CMK (cell line): ENCODE measurements at places on chromosomes 5 and 9.

GRCh38 chr5:91556-92263 is at the start of gene PLEKHG4B:
Gene PLEKHG4B (plus strand): TSS chr5:92168. CDS start chr5:92232, 64 bp downstream.
- DNase-seq = no peak

DNA sequence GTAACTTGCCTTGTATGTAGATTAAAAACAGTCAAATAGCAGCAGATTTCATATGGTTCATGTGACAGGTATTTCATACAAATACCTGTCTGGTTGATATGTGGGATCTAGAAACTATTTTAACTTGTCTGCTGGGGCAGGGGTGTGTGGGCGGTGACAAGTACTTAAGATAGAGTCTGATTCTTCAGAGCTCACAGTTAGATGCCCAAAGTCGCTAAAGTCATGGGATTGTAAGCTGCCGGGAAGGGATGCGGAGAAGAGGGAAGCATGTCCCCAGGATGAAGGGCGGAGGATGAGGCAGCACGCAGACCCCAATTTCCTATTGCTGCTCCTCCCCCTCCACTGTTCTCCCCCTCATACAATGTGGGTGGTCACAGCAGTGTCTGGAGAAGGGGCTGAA is 13.3 kb downstream of the ANXA6 start:
- no peak for DNase-seq

- no peak for DNase-seq
Measured at GRCh38 chr5:68593211-68593671, 377.7 kb downstream of the PIK3R1 start.

GRCh38 chr9:36566813-36567221 is 5.9 kb upstream of the MELK start:
- no peak for DNase-seq

GRCh38 chr5:148826053-148826738 is at the start of gene ADRB2:
Gene ADRB2 (plus strand): TSS chr5:148826611. CDS start chr5:148826832, 221 bp downstream.
- DNase-seq = no peak

DNA sequence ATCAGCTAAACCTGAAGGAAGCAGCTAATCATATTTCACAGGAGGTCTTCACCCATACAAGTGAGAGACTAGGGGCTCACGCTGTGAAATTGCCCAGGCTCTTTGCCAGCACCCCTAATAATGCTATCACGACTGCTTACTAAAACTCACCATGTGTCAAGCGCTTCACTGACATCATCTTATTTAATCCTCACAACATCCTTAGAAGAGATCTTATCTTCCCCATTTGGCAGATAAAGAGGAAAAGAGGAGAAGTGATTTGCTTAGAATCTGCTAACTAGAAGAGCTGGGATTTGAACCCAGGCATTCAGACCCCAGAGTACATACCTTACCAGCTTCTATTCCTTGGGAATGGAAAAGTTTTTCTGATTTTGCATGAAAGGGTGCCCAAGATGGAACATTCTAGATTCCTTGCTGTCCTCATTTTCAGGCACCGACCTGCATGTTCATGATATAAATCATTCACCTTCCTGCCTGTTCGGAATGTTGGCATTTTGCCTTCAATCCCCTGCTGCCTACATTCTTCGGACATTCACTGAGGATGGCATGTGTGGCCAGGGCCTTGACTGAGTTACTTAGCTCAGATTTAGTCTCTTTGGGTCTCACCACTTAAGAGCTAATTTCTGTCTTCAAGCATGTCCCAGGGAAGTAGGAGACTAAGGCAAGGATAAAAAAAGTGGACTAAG is 88.1 kb downstream of the SH3TC2 start:
- DNase-seq = no peak

- no peak for DNase-seq
Measured at GRCh38 chr5:14749579-14750101, 85.1 kb downstream of the OTULIN start.

DNA sequence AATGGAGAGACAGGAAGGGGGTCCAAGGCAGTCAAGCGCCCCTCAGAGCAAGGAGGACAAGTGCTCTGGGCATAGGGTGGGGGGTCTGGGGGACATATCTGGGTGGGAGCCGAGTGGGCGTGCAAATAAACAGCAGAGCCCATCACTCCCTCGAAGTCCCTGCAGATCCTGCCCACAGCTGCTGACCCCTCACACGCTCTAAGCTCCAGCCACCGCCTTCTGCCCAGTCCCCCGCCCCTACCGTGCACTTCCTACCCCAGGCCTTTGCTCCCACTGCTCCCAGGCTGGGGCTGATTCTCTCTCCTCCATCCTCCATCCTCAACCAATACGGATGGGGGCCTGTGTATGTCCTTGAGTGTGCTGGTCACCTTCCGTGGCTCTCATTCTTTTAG is 16.9 kb upstream of the ALDH1B1 start:
- no peak for DNase-seq

DNA sequence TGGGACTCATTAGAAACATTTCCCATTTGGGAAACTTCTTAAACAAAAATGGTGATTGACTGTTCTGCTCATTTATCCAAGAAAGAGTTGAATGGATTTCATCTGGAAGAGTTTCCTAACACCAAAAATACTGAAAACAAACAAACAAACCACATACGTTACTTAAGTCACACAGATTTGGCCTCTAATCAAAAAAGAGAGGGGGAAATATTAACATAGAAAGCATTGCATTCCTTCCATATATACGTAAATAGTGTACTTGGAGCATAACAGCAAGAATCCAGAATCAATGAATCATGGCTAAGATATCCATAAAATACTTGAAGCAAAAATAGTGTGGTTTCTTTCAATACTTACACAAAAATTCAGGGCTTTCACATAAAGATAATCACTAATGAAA is 189.8 kb upstream of the MAP3K1 start:
- DNase-seq = no peak

DNA sequence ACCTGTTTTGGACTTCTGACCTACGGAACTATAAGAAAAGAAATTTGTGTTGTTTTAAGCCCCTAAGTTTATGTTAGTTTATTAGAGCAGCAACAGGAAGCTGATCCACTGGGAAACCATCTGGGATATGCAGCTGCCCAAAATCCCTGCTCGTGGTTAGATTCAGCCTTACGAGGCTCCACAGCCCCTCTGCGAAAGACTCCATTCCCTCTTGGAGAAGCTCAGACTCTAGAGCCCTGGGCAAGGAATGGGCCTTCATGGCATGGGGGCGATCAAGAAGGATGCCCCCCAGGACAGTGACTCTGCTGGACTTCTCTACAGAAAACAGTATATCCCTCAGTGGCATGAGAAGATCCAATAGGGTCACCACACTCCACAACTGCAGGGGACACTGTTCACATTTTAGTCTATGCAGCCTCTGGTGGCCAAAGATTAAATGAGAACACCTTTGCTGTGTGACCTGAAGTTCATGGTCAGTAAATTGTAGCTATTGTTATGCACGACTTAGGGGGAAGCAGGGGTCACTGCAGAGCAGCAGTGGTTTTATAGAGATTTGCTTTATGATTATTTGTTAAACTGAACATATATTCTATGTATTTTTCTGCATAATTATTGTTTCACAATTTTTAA is 21.1 kb downstream of the IRF1 start:
- DNase-seq = no peak

GRCh38 chr9:110095776-110096175 is 112.2 kb downstream of the C9orf152 start:
- no peak for DNase-seq

- DNase-seq = no peak
Measured at GRCh38 chr5:36301858-36302603, at the start of gene RANBP3L. Gene RANBP3L (minus strand): TSS chr5:36301902. CDS start chr5:36301416, 486 bp downstream.

DNA sequence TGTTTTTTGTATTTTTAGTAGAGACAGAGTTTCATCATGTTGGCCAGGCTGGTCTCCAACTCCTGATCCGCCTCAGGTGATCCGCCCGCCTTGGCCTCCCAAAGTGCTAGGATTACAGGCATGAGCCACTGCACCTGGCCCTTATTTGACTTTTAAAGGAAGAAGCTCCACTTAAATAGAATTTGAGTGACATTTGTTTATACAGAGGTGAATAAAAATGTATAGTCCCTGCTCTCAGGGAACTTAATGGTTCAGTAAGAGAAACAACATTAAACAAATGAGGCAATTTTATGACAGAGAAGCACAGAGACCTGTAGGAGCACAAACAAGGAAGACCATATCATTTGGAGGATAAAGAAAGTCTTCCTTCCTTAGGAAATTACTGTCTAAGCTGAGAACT is 65.7 kb downstream of the C9orf152 start:
- no peak for DNase-seq

DNA sequence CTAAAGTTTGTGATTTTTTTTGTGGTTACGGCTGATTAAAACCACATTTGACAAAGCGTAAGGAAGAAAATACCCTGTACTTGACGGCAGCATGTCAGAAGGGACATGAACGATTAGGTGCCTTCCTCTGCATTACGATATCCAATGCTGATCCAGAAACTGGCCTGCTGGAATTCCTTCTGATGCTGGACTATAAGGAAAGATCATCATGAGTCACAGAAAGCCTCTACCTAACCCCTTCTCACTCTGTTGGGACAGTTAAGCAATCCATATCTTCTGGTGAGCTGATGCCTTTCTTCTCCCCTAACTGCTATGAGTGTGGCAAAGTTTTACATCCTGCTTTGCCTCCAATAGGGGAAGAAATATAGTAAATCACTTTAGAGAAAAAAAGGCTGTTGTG is 78.4 kb upstream of the PAPPA start:
- DNase-seq = no peak

DNA sequence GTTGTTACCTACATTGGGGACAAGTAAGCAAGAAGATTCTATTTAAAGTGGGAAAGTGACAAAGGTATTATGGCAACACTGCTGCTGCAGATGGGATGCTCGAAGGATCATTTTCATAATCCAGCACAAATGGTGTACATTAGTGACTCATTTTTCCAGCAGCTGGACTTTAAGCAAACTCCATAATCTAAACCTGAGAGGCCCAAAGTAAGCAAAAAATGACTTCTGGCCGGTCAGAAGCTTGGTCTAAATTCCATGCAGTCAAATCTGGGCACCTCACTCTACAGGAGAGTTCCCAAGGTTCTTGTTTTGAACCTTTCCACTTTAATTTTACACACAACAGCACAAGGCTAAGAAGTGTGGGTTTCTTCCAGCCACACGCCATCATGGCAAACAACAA is 43.6 kb upstream of the TRAF1 start:
- no peak for DNase-seq

GRCh38 chr9:89804766-89805531 is 200.1 kb downstream of the GADD45G start:
- no peak for DNase-seq

DNA sequence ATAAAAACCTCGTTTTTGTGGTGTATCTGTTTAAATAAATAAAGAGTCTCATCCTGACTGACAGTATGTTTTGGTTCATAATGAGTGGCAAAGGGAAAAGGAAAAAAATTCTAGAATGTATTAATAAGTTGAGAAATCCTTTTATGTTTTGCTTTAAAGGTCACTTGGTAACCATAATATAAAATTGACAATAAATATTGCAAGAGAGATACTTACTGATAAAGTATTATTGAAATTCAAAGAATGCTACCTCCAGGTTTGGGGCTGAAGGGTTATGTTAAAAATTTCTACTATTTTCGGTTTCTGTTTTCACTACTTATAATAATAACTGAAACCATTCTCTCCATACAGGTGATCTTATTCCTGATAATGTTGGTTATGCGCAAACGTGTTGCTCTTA is 85.4 kb upstream of the FSD1L start:
- no peak for DNase-seq

DNA sequence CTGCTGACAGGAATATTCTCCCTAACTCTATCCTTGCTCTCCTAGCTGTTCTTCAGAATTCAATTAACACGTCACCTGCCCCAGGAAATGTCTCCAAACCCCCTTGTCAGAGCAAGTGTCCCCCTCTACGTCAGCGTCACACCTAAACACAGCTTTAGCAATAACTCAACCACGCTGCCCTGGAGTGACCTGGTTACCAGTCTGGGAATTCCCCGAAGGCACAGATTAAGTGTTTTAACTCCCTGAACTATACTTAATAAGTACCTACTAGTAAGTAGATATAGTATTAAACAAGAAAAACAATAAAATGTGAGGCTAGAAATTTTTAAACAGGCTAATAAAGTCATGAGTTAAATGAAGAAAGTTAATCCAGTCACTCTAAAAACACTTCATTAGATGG is 78.4 kb downstream of the FANCC start:
- no peak for DNase-seq

GRCh38 chr5:132479111-132479951 is 11.2 kb downstream of the IRF1 start:
- no peak for DNase-seq

- no peak for DNase-seq
Measured at GRCh38 chr5:150515446-150515845, 7.5 kb downstream of the NDST1 start.

DNA sequence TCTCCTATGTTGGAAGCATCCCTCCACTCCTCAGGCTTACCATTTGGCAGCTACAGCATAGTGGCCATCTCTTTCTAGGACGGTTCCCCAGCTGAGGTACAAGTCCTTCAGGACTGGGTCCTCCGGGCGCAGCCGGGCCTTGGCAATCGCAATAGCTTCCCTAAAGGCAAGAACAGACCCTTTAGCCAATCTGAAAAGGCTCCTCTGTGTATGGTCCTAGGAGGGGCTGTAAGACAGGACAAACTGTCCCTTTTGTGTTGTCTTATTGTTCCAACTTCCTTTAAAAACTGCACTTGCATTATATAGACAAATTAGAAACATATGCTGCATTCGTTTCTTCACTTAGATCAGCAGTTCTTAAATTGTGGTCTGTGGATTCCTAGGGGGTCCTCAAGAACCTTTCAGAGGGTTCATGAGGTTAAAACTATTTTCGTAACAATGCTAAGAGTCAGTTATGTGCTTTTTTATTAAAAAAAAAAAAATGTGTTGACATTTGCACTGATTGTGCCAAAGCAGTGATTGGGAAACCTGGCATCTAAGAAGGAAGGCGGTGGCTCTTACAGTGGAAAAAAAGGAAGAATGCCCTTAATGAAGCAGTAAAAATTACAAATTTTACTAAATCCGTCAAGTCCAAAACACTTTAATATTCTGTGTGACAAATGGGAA is 38.7 kb downstream of the GEMIN5 start:
- DNase-seq = no peak

DNA sequence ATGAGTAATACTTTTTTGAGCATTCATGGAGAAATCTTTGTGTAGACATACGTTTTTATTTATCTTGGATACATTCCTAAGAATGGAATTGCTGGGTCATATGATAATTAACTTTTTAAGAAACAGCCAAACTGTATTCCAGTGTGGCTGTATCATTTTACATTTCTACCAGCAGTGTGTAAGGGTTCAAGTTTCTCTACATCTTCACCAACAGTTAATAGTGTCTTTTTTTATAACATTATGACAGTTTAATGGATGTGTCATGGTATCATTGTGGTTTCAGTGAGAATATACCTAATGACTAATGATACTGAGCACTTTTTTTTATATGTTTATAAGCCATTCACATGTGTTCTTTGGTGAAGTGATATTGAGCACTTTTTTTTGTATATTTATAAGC is 52.4 kb downstream of the NIPBL start:
- no peak for DNase-seq

DNA sequence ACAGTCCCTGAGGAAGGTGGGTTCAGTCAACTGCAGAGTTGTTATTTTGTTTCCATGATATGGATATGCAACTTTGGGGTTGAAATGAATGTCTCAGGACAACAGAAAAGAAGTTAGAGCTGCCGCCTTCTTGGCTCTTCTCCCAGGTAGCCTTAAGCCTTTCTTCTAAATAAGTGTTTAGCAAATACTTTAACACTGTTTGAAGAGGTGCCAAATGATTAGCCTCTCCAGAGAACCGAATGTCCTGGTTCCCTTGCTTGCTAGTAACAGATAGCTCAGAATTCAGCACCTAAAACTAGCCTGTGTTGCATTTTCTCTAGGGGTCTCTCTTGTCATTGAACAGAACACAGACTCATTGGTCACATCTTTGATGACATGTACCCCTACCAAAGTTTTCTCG is 127.7 kb upstream of the PIK3R1 start:
- no peak for DNase-seq

GRCh38 chr5:122419142-122419894 is 107.3 kb downstream of the SNCAIP start:
- no peak for DNase-seq
